ENCODE measurements at places on chromosomes 3 and 15.

- H3K27me3 ChIP-seq, result no peaks in the 10 kb centered on the region
- H3K36me3 ChIP-seq, result no peaks in the 10 kb centered on the region
- DNase-seq, result no peak
- no peak overlapping the region for H3K27ac ChIP-seq
Measured at GRCh38 chr3:149282322-149282721, 51.1 kb downstream of the TM4SF18 start.

GRCh38 chr15:91099995-91100813 lies at the start of gene SV2B:
Gene SV2B (plus strand): TSS chr15:91100257. CDS start chr15:91226264, 126,007 bp downstream.
- H3K4me1 ChIP-seq, result no peaks in the 10 kb centered on the region
- no peak for DNase-seq
- H3K4me3 ChIP-seq, result no peak within 1 kb of the TSS

DNA sequence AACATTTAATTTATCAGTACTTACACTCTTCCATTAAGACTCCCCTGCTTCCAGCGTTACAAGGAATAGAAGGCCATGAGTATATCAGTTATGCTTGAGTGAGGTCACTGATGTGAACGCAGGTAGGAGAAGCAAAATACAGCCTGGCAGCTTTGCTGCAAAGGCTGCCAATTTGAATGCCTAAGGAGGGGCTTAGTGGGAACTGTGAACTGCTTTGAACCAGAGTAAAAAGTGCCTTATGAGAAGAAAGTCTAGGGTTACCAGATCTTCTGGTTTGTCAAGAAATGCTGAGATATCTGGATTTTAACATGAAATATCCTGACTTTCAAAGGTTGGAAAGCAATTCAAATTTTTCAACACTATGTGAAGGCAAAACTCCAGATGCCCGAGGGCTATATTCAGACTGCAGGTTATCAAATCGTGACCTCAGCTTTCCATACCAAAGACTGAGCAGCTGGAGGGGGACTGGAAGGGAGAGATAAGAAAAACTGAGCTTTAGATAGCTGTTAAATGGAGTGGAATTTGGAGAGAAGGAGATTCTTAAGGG lies 446.3 kb upstream of the NECTIN3 start:
- H3K4me3 ChIP-seq, result no peak overlapping the region
- peaks cover 34% of the 10 kb centered on the region for H3K4me1 ChIP-seq
- H3K27ac ChIP-seq, result no peak overlapping the region
- H3K36me3 ChIP-seq, result no peaks in the 10 kb centered on the region
- no peaks in the 10 kb centered on the region for H3K27me3 ChIP-seq

- H3K27me3 ChIP-seq, result no peaks in the 10 kb centered on the region
- no peaks in the 10 kb centered on the region for H3K4me1 ChIP-seq
- no peak overlapping the region for H3K27ac ChIP-seq
- DNase-seq, result no peak
- no peaks in the 10 kb centered on the region for H3K36me3 ChIP-seq
Measured at GRCh38 chr3:128712848-128713247, 13.1 kb upstream of the RAB7A start.

GRCh38 chr15:29670266-29670665 lies 152.0 kb downstream of the TJP1 start:
- no peak overlapping the region for H3K4me3 ChIP-seq
- no peaks in the 10 kb centered on the region for H3K27me3 ChIP-seq
- no peak overlapping the region for H3K27ac ChIP-seq
- no peak for DNase-seq

GRCh38 chr3:193910886-193911738 lies 224.8 kb upstream of the HES1 start:
- no peaks in the 10 kb centered on the region for H3K4me1 ChIP-seq
- DNase-seq, result no peak
- H3K4me3 ChIP-seq, result no peak overlapping the region
